ENCODE measurements at places on chromosomes 7 and 10.

GRCh38 chr7:156106107-156106426 lies 293.8 kb upstream of the SHH start:
- no peak for DNase-seq

DNA sequence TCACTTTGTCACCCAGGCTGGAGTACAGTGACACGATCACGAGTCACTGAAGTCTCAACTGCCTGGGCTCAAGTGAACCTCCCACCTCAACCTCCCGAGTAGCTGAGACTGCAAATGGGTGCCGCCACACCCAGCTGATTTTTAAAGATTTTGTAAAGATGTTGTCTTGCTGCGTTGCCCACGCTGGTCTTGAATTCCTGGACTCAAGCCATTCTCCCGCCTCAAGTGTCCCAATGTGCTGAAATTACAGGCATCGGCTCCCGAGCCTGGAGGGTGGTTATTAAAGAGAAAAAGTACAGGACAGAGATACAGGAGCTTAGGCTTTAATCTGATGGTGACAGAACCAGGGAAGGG lies 55.1 kb downstream of the KCTD7 start:
- no peak for DNase-seq

- DNase-seq, result no peak
Observed at GRCh38 chr7:18855796-18856195, 261.6 kb downstream of the TWIST1 start.

DNA sequence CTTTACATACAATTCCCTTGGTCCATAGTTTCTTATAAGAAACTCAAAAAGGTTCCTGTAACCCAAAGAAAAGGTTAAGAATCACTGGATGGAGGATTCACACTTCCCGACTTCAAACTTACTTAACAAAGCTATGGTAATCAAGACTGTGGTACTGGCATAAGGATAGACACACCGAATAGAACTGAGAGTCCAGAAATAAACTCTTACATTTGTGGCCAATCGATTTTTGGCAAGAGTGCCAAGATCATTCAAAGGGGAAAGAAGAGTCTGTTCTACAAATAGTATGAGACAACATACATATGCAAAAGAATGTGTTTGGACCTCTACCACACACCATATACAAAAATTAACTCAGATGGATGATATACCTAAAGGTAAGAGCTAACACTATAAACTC lies 32.8 kb downstream of the KDM7A start:
- DNase-seq, result no peak

DNA sequence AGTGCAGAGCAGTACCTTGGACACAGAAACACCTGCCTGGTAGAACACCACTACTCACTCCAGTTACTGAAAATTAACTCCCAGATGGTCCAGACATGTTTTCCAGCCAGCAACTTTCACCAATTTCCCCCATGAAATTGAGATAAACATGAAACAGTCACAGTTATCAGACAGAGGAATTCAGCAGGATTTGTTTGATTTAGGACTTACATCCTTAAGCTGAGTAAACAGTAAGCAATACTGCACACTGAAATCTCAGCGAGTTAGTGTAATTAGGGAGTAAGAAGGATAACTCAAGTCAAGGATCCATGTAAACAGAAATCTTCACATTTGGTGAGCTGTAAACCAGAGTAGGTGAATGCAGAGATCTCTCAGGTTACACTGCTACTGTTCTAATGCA lies 353.5 kb downstream of the ELMO1 start:
- no peak for DNase-seq

DNA sequence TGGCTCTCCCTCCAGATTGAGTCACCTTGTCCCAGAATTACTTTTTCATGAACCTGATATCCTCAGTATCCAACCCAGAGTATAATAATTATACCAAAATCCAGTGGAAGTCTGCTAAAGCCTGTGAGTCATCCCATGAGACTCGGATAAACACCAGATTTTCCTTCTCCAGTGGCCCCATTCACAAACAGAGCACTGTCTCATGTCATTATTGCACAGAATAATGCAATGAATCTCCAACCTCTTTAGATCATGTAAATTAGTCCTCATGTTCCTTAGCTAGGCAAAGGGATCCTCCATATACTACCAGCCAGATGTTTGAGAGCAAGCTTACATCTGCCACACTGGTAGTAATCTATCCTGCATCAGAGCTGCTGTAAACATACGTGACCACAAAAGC lies 89.0 kb downstream of the AMPH start:
- no peak for DNase-seq

- no peak for DNase-seq
Observed at GRCh38 chr10:113820507-113820906, 33.4 kb downstream of the DCLRE1A start.

GRCh38 chr10:24136070-24136469 lies 72.9 kb upstream of the KIAA1217 start:
- DNase-seq, result no peak

DNA sequence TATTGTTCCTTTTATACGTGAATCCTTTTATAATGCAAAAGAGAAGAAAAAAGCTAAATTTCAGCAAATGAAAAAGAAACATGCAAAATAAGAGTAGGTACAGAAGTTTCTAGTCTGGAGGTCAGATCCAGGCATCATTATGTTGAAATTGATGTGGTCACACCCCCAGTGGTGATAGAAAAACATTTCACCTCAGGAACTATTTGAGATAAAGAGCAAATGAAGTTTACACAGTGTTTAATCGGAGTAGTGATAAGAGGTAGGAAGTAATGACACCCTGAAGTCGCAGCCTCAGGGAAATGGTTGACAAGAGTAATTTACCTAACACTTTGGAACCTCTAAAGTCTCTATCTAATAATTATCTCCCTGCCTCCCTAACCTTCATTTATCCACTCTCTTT lies 536.0 kb upstream of the STEAP1 start:
- DNase-seq, result no peak

Measured in stimulated activated CD4-positive, alpha-beta T cell treated with anti-CD3 and anti-CD28 coated beads, Interleukin-12 subunit alpha, Interleukin-12 subunit beta, amount 100 ng/mL, for 24 hours (primary cell).